ENCODE measurements at places on chromosomes 12 and 14.

DNA sequence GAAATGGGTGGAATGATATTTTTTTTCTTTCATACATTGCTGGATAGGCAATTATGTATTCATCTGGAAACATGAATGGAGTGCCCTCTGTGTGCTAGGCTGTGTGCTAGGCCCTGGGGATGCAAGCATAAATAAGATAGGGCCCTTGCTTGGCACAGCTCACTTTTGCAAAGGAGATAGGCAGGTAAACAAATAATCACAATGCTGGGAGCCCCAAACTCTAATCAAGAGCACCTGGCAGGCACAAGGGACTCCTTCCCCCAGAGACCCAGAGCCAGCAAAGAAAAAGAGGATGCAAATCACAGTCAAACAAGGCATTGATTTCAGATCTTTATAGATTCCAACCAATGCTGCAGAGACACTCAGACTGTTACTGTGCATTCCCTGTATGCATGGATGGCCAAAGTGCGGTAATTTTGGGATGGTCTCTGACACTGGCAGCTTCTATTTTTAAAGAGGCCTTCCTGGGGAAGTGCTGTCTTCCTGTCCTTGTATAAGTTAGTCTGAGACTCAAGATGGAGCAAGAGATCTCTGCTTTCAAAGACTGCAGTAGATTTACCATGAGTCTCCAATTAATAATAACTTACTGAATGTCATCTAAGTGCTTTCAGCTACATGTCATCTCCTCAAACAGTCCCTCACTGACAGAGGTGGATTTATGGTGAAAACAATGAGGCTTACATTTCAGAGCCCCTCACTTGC is 45.1 kb upstream of the CPM start:
- DNase-seq = no peak

- no peak for DNase-seq
Measured at GRCh38 chr14:28323366-28323765, 443.2 kb upstream of the FOXG1 start.

DNA sequence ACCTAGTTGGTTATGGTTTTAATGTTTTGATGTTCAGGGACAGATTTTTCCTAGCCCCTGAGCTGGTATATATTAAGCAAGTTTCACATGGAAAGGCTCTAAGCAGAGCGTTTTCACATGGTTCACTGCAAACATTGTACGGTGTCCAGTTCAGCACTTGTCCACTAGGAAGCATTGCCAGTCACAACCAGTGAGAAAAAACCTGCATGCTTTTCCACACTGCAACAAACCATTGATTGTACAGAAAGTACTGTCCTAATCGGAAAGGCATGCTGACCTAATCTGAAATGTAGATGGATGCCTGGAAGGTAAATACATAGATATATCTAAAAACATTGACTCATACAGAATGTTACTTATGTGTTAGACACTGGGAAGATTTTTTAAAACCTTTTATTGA is 25.0 kb upstream of the NPAS3 start:
- no peak for DNase-seq

GRCh38 chr14:74608959-74609611 is 3.0 kb downstream of the LTBP2 start:
- peak; percentile 72 for DNase-seq
